Lower lobe of right lung (tissue), 2 donors: ENCODE measurements at places on chromosomes 1 and 21. TPM values are rescaled to one million over a fixed set of nuclear protein-coding genes. Genes with fewer than 3 reads are reported as not detected.
A peak's percentile ranks its signal among the peaks of the same experiment; 100 is the strongest.

DNA sequence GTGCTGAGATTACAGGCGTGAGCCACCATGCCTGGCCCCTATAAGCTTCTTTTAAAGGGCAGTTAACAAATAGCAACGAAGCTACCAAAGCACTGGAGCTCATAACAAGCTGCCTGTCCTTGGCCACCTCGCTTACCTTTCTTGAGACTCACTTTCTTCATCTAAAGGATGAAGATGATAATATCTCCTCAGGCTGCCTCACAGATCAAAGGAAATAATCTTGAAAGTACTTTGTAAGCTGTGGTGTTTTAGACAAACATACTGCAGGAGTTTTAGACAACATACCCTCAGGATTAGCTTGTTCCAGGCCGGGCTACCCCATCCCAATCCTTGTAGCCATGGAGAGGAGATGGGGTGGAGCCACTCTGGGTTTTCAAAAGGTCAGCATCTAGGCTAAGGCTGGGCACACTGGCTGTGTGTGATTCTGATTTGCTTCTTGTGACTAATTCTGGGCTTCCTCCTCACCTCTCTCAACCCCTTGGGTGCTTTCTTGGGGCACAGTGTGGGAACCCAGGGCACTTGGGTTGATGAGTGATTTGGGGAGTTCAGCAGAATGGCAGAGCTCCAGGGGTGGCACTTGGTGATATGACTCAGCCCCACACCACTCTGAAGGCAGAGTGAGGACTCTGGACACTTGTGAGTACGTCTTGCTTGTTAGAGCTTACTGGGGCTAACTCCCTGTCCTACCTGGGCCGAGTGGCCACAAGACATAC is 5.2 kb downstream of the GPR25 start:
- peaks cover 28% of the 10 kb centered on the region for H3K27me3 ChIP-seq
- H3K4me3 ChIP-seq: no peak overlapping the region
- H3K36me3 ChIP-seq: no peaks in the 10 kb centered on the region
- no peak for DNase-seq
- H3K4me1 ChIP-seq: peaks cover 11% of the 10 kb centered on the region

DNA sequence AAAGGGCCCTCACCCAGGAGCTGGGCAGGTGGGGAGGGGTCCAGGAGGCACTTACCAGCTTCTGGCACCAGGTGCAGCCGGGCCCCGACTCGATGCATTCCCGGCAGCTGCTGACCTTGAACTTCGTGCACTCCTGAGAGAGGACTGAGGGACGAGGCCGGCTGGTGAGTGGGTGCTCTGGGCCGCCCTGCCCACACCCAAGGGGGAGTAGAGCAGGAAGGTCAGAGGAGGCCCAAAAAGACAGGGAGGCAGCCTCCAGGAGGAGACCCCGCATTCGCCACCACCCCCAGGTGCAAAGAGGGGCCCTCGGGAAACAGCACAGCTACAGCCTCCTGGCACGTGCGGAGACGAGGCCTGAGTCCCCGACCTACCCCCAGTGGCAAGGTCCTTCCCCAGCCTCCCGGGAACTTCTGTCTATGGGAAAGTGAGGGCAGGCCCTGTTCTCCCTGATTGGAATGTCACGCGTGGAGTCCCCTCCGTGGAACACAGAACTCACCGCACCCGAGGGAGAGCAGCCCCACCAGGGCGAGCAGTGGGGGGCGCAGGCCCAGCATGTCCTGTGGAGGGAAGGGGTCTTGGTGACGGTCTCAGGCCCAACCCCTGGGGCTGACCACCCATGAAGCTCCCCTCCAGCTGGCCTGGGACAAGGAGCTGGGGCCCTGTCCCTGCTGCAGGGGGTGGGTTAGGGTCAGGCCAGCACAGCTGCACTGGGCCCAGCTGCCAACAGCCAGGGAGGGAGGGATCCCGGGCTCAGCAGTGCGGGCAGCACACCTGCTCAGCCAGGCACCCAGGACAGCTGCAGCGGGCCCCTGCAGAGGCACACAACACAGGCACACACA is 10.3 kb downstream of the ITGB2 start:
- no peak for DNase-seq
- H3K36me3 ChIP-seq: peaks cover 7% of the 10 kb centered on the region
- peaks cover 76% of the 10 kb centered on the region for H3K4me1 ChIP-seq
- peak overlapping the region; percentile 18 for H3K27ac ChIP-seq

DNA sequence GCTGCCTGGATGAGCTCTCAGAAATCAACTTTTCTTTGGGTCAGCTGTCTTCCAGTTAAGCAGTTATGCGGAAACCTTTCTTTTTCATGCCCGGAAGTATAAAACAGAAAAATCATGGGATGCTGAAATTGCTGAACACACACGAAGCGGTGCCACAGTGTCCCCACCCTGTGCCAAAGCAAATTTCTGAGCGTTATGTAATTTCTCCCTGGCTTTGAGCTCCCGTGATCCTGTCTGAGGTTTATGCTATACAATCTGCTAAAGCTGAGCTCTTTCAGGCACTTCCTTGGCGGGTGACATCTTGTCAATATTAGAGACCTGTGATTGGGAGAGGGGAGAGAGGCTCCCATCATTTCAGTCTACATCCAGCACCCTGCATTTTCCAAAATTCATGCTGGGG is 201.7 kb downstream of the ROR1 start:
- peaks cover 1% of the 10 kb centered on the region for H3K4me1 ChIP-seq
- H3K4me3 ChIP-seq: no peak overlapping the region
- H3K36me3 ChIP-seq: no peaks in the 10 kb centered on the region
- H3K27ac ChIP-seq: no peak overlapping the region
- H3K27me3 ChIP-seq: no peaks in the 10 kb centered on the region

DNA sequence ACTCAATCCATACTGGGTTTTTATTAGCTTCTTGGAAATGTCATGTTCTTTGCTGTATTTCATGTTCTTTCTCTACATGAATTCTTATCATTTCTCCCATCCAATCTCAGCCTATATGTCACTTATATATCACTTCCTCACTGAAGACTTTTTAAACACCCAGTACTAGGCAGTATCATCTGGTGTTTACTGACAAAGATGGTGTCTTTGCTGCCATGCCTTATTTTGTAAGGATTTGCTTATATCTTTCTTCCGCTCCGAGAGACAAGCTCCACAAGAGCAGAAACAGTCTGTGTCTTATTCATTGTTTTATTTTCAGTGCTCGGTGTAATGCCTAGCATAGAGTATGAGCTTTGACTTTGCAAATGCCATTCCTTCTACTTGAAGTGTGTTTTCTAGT is 30.2 kb downstream of the F13B start:
- no peak overlapping the region for H3K27ac ChIP-seq
- H3K36me3 ChIP-seq: no peaks in the 10 kb centered on the region
- DNase-seq: no peak
- H3K4me1 ChIP-seq: no peaks in the 10 kb centered on the region
- H3K27me3 ChIP-seq: no peaks in the 10 kb centered on the region

- H3K27me3 ChIP-seq: no peaks in the 10 kb centered on the region
- H3K27ac ChIP-seq: no peak overlapping the region
- DNase-seq: no peak
- H3K36me3 ChIP-seq: no peaks in the 10 kb centered on the region
Measured at GRCh38 chr1:95139039-95139438, 21.9 kb downstream of the TLCD4 start.

The CGN gene
- total RNA-seq: 52.9 TPM
